Stimulated activated CD8-positive, alpha-beta memory T cell treated with anti-CD3 and anti-CD28 coated beads, Interleukin-2, amount 100 ng/mL, for 48 hours (primary cell): ENCODE measurements at places on chromosomes 1 and 21.

- peak; percentile 15 for DNase-seq
Measured at GRCh38 chr1:212595787-212596714, 12.5 kb upstream of the ATF3 start.

GRCh38 chr1:208343226-208343625 lies 99.0 kb upstream of the PLXNA2 start:
- no peak for DNase-seq

GRCh38 chr21:44331209-44331608 lies 8.0 kb downstream of the CFAP410 start:
- no peak for DNase-seq

- DNase-seq, result no peak
Measured at GRCh38 chr1:98662356-98662670, 792 bp downstream of the SNX7 start.

GRCh38 chr21:39373634-39374033 lies 24.7 kb upstream of the HMGN1 start:
- DNase-seq, result no peak

DNA sequence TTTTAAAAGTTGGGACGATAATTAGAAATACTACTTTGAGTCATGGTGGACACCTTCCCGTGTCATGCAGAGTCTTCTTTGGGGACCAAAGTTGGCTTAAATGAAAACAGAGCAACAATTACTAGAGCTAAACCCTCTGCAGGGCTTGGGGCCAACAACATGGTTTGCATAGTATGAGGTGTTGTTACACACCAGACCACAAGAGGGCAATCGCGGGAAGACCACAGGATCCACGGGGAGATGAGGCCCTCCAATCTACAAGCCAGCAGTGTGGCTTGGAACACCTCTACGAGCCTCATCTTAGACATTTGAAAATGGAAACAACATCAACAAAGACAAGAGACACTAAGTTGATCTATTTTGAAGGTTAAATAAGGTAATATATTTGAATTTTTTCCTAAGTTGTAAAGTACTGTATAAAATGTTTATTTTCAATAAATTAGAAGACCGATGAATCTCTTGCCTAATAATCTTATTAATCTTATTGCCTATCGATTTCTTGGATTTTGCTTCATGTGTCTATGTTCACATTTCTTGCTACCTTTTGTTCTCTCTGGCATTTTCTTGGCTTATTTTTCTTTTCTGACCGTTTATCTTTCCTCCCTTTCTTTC lies 8.2 kb upstream of the SMCP start:
- DNase-seq, result peak; percentile 41

DNA sequence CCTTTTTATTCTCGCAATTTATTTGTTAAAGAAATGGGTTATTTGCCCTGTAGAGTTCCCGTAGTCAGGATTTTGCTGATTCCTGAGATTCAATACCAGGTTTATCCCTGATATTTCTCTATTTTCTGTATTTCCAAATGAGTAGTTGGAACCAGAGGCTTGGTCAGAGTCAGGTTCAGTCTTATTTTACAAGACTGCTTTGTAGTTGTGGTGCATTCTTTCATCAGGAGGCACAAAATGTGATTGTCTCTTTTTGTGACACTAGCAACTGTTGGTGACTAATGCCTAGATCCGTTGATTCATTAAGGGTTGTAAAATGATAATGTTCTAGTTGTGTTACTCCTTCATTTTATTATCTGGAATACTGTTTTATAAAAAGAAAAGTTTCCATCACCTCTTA lies 95.5 kb upstream of the TPTE start:
- DNase-seq, result no peak

DNA sequence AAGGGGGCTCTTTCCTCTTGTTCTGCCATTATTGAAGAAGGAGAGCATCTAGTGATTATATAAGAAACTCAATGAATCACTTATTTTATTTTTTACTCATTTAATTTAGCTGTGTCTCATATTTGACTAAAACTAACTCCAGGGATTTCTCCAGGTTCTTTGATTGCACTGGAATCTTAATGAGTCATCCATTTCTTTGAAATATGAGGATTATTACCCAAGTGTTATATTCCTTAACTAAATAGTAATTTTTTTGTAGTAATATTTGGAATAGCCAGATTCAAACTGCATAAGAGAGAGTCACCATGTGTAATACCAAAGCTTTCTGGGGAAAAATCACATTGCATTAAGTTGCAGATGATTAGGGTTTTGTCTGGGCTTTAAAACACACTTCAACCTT lies 59.5 kb downstream of the NTMT2 start:
- no peak for DNase-seq

- DNase-seq, result no peak
Measured at GRCh38 chr21:46138383-46138970, 16.9 kb downstream of the FTCD start.

- no peak for DNase-seq
Measured at GRCh38 chr1:245926888-245927287, 580.2 kb downstream of the SMYD3 start.

GRCh38 chr1:204308023-204308628 lies 51.6 kb downstream of the PLEKHA6 start:
- no peak for DNase-seq

DNA sequence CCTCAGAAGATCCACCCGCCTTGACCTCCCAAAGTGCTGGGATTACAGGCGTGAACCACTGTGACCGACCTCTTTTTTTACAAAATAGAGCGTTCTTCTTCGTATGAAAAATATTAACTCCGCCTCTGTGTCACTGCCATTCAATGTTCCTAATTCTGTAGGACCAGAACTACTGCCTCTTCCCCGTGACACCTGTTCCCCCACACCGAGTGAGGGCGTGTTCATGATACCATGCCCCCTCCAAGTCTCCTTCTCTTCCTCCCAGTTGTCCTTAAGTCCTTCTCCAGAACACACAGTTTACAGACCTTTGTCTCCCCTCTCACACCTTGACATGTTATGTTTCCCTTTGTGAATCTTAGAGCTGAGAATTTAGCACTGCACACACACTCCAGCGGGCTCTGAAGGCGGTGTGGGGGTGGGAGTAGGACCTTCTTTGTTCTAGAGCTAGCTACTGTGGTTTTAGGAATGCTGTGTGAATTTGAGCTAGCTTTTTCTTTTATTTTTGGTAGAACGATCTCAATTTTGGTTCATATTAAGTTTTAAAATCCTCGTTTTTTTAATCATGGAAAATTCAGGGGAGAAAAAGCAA lies 82.4 kb upstream of the LPGAT1 start:
- DNase-seq, result no peak

DNA sequence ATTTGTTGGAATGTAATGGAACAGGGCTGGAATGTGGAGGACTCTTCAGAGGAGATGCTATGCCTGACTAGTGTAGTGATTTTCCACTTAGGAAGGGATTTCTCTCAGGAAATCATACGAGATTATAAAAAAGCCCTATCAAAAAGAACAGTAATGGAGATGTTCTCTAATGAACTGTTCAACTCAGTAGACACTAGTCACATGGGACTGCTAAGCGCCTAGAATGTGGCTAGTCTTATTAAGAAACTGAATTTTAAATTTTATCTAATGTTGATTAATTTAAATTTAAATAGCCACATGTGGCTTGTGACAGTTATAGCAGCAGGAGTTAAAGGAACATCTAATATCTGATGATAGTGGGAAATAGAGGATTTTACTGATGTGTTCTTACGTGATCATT lies 94.0 kb downstream of the SLC35F3 start:
- DNase-seq, result no peak

DNA sequence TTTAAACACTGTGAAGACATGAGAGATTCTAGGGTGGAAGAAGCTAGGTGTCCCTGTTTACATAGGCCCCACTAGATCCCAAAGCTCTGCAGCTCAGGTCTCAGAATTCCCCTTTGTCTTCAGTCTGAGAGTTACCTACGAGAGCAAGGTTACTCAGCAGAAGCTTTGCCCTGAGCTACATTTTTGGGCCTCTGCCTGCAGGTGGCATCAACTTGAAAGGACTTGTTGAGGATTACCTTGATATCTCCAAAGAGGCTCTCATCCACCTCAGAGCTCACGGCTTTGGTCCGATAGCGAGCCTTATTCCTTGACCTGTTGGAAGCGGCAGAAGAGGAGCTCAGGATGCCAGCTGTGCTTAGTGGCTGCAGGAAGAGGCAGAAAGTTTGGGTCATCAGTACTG lies 7.0 kb downstream of the CFAP45 start:
- no peak for DNase-seq

DNA sequence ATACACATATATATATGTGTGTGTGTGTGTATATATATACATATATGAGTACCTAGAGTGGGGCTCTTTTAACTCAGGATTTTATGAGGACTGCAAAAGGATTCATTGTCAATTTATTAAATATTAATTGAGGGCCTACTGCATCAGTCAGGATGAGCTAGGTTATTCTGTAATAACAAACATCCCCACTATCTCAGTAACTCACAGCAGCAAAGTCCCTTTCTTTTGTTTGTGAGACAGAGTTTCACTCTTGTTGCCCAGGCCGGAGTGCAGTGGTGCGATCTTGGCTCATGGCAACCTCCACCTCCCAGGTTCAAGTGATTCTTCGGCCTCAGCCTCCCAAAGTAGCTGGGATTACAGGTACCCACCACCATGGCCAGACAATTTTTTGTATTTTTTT lies 63.8 kb upstream of the FAM20B start:
- no peak for DNase-seq

DNA sequence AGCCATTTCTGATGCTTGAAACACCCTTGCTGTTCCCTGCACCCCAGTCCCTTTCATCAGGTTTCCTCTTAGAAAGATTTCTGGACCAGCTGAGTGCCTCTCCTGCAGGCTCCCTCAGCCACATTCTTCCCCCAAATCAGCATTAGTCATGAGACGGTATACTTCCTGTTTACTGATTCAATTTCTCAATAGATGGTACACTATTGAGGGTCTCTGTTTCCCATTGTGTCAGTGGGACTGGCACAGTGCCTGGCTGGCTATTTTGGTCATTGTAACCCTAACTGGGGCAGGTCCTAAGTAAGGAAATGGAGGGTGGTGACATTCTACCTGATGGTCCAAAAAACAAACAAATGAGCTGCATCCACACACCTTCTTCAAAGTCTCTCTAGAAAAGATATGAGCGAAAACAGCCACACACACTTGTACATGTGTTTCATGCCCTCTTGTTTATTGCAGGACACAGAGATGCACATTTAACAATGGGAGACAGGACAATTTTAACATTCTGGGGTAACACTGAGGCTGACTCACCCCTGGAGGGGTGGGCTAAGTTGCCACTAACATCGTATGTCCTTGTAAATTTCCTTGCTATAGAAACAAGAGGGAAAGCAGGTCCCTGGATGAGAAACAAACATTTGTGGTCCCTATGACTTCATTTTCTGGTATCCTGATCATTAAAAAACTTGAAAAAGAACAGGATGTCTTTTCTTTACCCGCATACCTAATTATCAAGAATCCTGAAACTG lies 77.5 kb downstream of the RRAGC start:
- DNase-seq, result no peak

DNA sequence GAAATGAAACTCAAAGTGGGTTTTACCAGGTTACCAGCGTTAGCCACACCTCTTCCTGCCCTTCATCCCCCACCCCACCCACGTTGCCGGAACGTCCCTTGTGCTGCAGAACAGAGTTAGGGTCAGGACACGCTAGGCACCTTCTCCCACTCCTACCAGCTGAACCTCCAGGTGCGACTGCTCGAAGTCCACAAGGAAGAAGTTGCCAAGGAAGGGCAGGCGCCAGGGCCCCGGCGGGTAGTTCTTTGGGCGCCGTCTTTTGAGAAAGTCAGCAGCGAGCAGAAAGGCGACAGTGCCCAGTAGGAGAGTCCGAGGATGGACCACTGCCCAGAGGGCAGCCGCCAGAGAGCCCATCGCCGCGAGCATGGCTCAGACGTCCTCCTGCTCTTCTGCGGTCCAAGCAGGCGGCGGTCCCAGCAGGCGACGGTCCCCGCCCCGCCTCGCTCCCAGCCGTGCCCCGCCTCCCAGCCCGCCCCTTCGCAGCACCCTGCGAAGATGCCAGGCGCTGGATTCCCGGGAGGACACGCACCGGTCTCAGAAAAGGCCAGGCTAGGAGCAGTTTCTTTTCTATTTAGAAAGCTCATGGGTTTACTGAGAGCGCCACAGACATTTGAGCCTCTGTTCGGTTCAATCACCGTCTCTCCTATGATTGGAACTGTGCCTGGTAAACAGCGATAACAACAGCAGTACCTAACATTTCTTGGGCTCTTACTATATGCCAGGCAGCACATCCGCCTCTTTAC lies at the start of gene CYP2J2:
Gene CYP2J2, minus strand, starts transcription at position 393 of the 743 bp plus-strand sequence. Its CDS starts 27 bp downstream, at position 366.
- peak; percentile 31 for DNase-seq

GRCh38 chr1:160207771-160208556 lies 2.8 kb downstream of the PEA15 start:
- no peak for DNase-seq

GRCh38 chr1:81894867-81895266 lies 94.1 kb downstream of the ADGRL2 start:
- DNase-seq, result no peak

GRCh38 chr1:45886229-45886628 lies 82.8 kb downstream of the MAST2 start:
- no peak for DNase-seq

GRCh38 chr1:179806333-179806732 lies 63.2 kb downstream of the FAM163A start:
- DNase-seq, result no peak

- DNase-seq, result no peak
Measured at GRCh38 chr1:168288311-168289052, 7.8 kb downstream of the TBX19 start.

DNA sequence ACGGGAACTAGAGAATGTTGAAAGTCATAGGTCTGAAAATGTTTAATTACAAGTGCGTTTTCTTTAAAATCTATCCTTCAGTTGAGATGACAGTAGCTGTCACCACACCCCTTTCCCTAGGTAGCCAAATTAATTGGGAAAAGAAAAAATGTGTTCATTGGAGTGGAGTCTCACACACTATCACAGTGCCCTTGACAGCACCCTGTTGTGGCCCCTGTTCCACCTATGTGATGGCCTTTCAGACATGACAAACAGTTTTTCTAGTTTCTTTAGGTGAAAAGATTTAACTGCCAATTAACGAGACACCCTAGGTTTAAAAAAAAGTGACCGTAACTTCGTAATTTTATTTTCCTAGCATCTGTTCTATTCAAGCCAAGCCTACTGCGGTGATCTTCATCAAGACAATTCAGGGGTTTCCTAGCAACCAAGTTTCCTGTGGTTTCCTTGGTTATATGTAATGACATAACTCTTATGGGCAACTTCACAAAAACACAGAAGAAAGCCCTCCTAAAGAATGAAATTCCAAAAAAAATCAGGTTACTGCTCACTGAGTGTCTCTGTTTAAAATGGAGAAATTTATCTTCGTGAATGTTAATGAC lies 298.3 kb downstream of the PDE4B start:
- DNase-seq, result no peak

DNA sequence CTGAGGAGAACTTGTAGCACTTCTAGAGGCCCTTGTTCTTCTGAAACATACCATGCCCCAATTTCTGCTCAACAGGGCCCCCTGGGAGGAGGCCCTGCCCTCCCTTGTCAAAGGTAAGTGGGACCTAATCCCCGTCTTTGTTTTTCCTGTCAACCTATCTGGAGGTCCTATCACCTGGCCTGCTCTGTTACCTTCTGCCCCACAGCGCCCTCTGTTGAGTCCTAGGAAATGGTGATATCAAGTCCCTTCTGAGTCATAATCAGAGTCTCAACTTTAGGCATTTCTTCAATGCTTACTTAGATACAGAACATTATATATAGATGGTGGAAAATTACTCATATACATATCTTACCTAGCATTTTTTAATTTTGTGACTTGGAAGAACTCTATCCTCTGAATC lies 28.2 kb upstream of the FCRL4 start:
- no peak for DNase-seq

GRCh38 chr1:11879311-11880180 lies 20.8 kb upstream of the NPPB start:
- DNase-seq, result no peak
